ENCODE measurements at places on chromosomes 3 and 15. TPM values are rescaled to one million over a fixed set of nuclear protein-coding genes. Genes with fewer than 3 reads are reported as not detected.

Gene EFHB
- 1.0 TPM for total RNA-seq

Gene COL6A5
- not detected for total RNA-seq

Gene CMTM7
- total RNA-seq, result 35.7 TPM

Gene TTC23
- 11.5 TPM for total RNA-seq

Gene CLDN18
- not detected for total RNA-seq

Gene A4GNT
- not detected for total RNA-seq

Gene TAGLN3
- not detected for total RNA-seq

Gene ANXA2
- total RNA-seq, result 5,220 TPM

Gene ELL3
- 1.2 TPM for total RNA-seq

Gene ISLR2
- 0.18 TPM for total RNA-seq

Gene FOXB1
- total RNA-seq, result not detected

Gene GOLGA6L4
- total RNA-seq, result 1.2 TPM

Gene KNG1
- not detected for total RNA-seq

Gene ADAMTSL3
- total RNA-seq, result 0.22 TPM

Gene SLC15A2
- 0.33 TPM for total RNA-seq

Gene HCN4
- total RNA-seq, result 0.31 TPM

Gene ZBBX
- total RNA-seq, result not detected

Gene TP53BP1
- total RNA-seq, result 15.4 TPM

Gene GUCA1C
- not detected for total RNA-seq

Gene ACTRT3
- 3.0 TPM for total RNA-seq

Gene SLC9C1
- total RNA-seq, result not detected

Gene RASL12
- 0.13 TPM for total RNA-seq

Gene GABRA5
- total RNA-seq, result 104 TPM

Gene CYP8B1
- not detected for total RNA-seq

Gene MAP6D1
- total RNA-seq, result 7.2 TPM

Gene C2CD4A
- total RNA-seq, result 0.10 TPM

Gene P2RY13
- total RNA-seq, result not detected

Gene ZNF620
- 1.3 TPM for total RNA-seq

Gene CCR9
- 0.03 TPM for total RNA-seq

Gene CHL1
- not detected for total RNA-seq

Gene GOLGA8G
- total RNA-seq, result not detected

Gene TMEM212
- not detected for total RNA-seq

Gene ACP3
- total RNA-seq, result 0.10 TPM

Gene TRPM1
- total RNA-seq, result not detected

Gene ISLR
- total RNA-seq, result 0.50 TPM

Gene CLEC3B
- 0.13 TPM for total RNA-seq
